H7 (cell line): ENCODE measurements at places on chromosomes 3 and 15. TPM values are rescaled to one million over a fixed set of nuclear protein-coding genes. Genes with fewer than 3 reads are reported as not detected.
A peak's percentile ranks its signal among the peaks of the same experiment; 100 is the strongest.

SLC15A2 gene
- total RNA-seq = 0.76 and 1.7 TPM in 2 replicates

ETFA gene
- total RNA-seq = 124 and 147 TPM in 2 replicates

SPESP1 gene
- 0.33 and 0.48 TPM in 2 replicates for total RNA-seq

PIK3CB gene
- total RNA-seq = 19.0 and 26.7 TPM in 2 replicates

RLBP1 gene
- total RNA-seq = 0.15 TPM in 1 of 2 replicates, not detected in the other

DNA sequence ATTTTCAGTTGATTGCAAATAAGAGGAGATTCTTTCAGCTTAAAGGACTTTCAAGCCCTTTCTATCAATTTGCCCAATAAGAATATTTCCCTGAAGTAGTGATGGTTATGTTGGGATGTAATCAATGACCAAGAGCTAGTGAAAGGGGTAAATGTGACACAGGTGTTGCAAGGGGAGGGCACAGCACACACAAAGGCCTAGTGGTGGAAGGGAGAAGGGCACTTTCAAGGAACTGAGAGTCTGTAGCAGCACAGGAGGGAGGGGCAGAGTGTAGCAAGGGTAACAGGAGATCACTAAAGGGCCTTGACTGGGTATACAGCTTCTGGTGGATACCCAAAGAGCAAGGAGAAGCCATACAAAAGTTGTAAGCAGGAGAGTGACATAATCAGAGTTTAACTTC lies 217.8 kb upstream of the ARHGEF26 start:
- DNase-seq = peak; percentile 37

- DNase-seq = no peak
These were observed 16.2 kb downstream of the NEDD4 start for GRCh38 chr15:55977231-55977630.

GRCh38 chr15:34330279-34330678 lies 7.3 kb downstream of the SLC12A6 start:
- DNase-seq = no peak

DNA sequence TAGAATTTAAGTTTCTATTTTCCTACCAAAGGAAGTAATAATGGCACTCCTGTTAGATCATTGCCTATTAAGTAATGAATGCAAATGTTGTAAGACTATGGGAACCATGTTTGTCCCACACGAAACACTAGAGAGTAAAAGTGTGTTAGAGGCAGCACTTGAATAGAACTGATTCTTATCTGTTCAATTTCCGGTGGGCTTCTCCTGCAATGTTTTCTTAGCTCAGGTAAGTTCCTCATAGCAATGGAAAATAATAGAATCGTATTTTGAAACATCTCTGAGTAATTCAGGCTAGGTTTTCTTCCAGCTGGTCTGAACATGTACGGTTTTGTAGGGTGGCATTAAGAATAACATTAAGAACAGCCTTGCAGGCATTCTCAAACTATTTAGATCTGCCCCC lies 145.3 kb upstream of the LIPC start:
- no peak for DNase-seq

DNA sequence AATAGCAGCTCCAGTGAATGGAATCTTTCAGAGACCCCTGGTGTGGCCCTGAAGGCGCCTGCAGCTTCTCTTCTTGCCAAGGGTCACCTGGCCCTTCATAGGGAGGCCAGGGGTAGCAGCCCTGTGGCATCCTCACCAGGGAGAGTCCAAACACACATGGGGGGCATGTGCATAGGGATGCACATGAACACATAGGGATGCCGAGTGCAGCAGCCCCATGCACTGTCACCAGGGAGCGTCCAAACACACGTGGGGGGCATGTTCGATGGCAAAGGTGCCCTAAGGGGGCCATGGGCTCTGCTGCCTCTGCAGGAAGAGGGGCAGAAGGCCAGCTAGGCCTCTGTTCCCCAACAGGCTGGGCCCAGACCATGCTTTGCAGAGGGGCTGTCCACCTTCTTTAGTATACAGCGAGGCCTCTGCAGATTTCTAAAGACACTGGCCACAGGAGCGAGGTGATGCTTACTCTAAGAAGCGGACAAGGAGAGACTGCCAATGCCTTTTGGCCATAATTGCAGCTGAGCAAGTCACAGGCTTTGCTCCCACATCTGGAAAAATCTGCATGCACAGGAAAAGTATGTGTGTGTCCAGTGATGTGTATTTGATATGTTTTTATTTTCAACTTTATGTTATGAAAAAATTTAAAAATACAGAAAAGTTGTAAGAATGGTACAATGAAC lies 21.0 kb downstream of the ANAPC13 start:
- DNase-seq = no peak

DNA sequence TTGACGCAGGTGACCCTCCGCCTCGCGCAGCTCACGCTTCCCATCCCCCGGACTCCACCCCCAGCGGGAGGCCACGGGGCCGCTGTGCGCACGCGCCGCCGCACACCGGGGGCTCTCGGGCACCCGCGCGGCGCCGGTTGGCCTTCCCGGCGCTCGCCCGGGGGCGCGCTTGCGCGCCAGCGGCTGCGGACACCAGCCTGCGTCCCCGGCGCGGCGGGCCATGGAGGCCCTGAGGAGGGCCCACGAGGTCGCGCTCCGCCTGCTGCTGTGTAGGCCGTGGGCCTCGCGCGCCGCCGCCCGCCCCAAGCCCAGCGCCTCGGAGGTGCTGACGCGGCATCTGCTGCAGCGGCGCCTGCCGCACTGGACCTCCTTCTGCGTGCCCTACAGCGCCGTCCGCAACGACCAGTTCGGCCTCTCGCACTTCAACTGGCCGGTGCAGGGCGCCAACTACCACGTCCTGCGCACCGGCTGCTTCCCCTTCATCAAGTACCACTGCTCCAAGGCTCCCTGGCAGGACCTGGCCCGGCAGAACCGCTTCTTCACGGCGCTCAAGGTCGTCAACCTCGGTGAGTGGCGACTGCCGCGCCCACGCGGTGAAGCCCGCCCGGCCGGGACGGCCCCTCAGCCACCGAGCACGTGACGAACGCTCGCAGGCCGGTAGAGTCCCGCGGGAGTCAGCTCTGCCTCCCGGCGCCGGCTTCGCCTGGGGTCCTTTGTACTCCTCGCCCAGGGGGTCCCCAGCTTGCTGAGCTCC lies at the start of gene C15orf61:
Gene C15orf61, plus strand, starts transcription at position 103 of the 754 bp plus-strand sequence. Its CDS starts 118 bp downstream, at position 221.
- DNase-seq = peak; percentile 88

GRCh38 chr15:91102546-91103330 lies 2.7 kb downstream of the SV2B start:
- DNase-seq = no peak

DNA sequence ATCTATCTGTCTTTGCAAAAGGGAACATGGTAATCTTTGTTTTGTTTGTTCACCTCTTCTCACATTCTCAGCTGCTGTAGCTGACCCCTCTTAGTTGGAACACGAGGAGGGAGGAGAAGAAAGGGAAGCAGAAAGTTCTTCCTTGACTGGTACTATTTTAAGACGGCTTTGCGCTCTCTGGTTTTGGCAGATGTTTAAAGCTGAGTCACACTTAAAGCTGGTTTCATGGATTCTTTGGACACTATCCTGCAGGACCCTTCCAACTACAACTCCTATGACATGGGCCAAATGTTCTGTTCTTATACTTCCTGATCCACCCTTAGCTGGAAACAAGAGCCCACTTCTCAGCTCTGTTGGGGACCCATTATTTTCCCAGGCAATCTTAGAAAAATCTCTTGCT lies 40.6 kb upstream of the FXR1 start:
- DNase-seq = no peak

DNA sequence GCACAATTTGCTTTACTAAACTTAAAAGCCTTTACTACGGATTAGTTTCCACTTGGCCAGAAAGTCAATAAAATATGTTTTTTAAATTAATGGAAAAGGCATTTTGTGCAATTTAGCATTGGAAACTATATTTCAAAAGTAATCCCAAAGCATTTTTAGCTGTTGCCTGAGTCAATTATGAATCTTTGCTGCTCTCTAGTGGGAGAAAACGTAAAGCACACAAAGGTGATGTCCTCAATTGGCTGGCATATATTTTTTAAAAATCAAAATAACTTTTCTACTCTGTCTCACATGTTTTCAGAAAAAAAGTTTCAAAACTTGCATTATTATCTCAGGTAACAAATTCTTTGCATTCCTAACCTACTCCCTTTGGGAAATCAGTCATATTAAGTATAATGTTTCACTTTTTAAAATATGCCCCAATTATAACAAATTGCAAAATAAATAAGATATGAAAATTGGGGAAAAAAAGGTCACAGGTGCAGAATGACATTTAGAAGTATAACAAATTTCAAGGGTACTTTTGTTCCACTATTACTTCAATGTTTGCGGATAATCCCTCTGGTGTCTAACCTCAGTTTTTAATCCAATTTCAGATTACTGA lies 47.2 kb upstream of the TEX55 start:
- DNase-seq = peak; percentile 28
